ENCODE measurements at places on chromosomes 3 and 15.

DNA sequence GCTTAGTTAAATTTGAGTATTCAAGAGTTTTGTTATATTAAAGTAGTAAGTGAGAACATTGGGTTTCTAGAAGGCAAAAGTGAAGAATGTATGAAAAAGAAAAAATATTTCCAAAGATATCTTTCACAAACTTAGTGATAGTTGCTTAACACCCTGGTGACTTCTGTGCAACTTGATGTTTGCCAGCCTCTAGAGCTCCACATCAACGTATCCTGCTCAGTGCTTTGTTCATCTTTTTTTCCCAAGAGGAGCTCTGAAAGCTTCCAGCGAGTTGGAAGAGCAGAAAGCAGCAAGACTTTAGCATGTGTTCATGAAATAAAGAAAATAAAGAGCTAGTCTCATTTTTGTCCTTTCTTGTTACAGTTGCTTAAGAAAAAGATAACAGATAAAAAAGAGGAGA is 225.5 kb downstream of the GRM7 start:
- no peak for DNase-seq

GRCh38 chr15:68518046-68518445 is 60.7 kb upstream of the CORO2B start:
- no peak for DNase-seq

- DNase-seq, result no peak
Measured at GRCh38 chr3:37862903-37863815, 1.5 kb downstream of the CTDSPL start.

GRCh38 chr15:98324341-98324970 is 323.9 kb upstream of the IGF1R start:
- no peak for DNase-seq

- DNase-seq, result no peak
Measured at GRCh38 chr3:161050935-161051334, 54.2 kb downstream of the B3GALNT1 start.

DNA sequence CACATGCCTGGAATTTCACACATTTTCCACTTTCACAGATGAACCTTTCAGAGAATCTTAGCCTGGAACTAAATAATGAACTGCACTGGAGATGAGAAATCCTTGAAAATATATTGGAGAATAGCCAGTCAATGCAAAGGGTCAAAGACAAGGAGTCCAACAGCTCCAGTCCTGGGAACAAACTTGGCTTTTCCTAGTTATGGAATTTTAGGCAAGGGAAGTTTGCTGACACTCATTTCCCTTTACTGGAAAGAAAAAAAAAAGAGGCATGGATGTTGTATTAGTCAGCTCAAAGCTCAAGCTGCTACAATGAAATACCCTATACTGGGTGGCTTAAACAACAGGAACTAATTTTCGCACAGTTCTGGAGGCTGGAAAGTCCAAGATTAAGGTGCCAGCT is 690.8 kb upstream of the ARPP21 start:
- no peak for DNase-seq

- DNase-seq, result no peak
Measured at GRCh38 chr3:40477666-40478065, 744 bp downstream of the ZNF619 start.

DNA sequence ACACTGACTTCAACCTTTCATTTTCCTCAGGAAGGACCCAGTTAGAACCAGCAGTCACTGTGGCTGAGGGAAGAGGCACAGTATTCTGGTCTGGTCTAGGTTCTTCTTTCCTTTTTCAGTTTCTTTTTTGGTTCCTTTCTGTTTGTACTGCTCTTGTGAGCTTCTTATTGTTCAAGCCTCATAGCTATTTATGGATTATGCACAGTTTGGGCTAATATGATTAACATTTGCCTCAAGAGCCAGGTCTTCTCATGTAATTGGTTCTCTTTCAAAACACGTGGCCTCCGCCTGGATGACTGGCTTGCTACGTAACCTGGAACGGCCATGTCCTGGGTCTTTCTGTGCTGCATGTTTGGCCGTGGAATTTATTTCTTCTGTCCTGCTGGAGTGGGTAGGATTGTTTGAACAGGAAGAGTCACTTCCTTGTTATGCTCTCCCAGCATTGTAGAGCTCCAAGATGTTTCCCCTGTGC is 43.3 kb downstream of the RBMS3 start:
- DNase-seq, result peak; percentile 33

- no peak for DNase-seq
Measured at GRCh38 chr3:27360113-27361078, 8.8 kb downstream of the NEK10 start.

- no peak for DNase-seq
Measured at GRCh38 chr15:88177451-88177850, 79.1 kb downstream of the NTRK3 start.

DNA sequence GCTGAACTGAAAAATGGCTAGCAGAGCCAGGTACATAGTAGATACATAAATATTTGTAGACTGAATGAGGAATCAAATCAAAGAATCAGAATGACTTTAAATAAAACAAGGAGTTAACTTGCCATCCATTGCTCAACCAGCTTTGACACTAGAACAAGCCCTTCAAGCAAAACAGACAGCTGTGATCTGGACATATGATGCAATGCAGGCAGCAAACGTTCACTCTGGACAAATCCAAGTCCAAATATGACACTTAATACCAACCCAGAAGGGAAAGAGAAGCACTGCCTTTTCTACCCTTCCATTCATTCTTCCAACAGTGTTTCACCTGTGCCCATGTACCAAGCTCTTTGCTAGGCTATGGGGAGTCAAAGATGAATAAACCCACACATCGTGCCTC is 4.5 kb downstream of the THRB start:
- DNase-seq, result peak; percentile 47

DNA sequence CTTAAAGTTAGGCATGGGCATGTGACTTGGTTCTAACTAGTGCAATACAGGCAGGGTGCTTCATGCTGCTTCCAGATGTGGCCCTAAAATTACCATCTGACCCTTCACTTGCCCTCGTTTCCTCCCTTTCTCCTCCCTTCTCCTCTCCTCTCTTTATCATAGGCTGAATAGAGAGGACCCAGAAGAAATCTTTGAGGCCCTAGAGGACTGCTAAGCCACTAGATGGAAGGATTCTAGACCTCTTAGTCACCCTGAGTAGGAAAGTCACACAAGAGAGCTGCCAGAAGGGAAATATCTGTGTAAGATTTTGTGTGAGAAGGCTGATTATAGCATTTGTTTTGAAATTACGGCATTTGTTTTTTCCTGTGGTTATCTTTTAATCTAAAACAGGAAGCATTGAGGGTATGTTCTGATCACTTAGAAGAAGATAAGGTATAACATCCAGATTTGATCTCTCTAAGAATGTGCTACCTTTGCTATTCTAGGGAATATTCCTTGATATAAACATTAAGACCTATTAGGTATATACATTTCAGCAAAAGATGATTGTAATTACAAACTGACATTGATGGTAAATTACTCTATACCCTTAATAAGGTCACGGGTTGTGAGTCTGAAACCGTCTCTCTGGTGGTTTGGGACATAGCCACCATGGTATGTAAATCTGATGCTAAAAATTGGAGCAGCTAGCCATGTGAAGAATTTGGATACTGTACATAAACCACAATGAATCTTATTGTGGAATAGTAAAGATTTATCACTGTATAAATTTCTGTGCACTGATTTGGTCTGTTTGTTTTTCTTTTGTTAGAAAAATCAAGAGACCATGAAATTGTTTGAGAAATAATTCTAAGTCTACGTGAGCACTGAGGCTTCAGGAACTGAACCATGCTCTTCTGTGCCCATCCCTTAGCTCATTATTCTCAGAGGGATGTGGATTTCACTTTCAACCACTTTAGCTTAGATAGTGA is 84.1 kb downstream of the TP63 start:
- DNase-seq, result peak; percentile 80

GRCh38 chr15:41511899-41512369 is 1.7 kb downstream of the LTK start:
- DNase-seq, result no peak

DNA sequence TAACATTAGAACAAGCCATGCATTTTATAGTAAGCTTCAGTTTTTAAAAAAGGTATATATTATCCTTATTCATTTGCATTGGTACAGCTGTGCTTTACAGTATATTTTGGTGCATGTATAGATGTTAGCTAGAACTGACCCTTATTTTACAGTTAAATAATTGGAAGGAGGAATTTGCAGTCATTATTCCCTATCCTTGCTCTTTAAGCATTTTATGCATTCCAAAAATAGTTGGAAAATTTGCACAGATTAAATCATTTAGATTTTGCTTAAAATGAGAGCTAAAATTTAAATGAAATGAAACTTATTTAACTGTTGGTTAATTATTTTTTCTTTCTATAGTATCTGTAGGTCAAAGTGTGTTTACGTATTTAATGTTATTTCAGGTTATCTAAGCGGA is 667.1 kb downstream of the NAALADL2 start:
- peak; percentile 53 for DNase-seq

DNA sequence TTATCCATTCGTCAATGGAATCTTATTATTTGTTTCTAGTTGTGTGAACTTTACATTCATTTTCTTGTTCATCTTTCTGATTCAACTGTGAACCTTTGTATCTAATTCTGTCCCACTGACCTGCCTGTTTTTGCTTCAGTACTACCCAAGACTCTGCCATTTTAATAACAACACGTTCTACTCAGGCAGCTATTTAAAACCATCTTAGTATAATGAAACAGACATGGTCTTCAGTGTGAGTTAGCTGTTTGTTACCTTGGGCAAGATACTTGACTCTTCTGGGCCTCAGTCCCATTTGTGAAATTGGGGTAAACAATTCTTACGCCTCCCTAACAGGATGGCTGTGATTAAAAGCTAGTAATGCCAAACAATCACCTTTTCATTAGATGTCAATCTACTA is 1.6 kb downstream of the BTBD1 start:
- no peak for DNase-seq

- DNase-seq, result no peak
Measured at GRCh38 chr3:60703956-60704736, 547.1 kb downstream of the FHIT start.

GRCh38 chr3:129065720-129066073 is 5.1 kb downstream of the GP9 start:
- no peak for DNase-seq

GRCh38 chr15:60731583-60732130 is 252.7 kb upstream of the ICE2 start:
- no peak for DNase-seq

DNA sequence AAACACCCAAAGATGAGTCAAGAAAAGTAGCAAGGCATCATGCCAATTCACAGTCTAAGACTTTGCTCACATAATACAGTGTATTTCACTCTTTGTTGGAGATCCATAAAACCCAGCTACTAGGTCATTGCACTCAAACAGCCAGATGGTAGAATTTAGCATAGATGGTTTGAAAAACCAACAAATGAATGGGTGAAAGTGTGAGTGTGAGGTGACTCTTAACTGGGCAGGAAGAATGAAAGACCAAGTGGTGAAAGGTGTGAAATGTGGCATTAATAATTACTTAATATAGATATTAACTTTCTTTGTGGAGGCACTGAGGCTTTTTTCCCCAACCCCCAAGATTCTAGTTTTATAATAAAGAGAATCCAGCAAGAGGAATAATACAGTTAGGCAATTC is 159.5 kb downstream of the SQOR start:
- DNase-seq, result no peak

- no peak for DNase-seq
Measured at GRCh38 chr3:97278506-97278905, 464.1 kb downstream of the EPHA6 start.

- peak; percentile 87 for DNase-seq
Measured at GRCh38 chr15:81297147-81297572, 26.8 kb downstream of the STARD5 start.

- no peak for DNase-seq
Measured at GRCh38 chr3:138850151-138850550, 15.4 kb upstream of the PIK3CB start.

- DNase-seq, result no peak
Measured at GRCh38 chr3:141305436-141305835, 62.9 kb upstream of the ZBTB38 start.

- peak; percentile 61 for DNase-seq
Measured at GRCh38 chr3:10459954-10460754, 45.2 kb downstream of the ATP2B2 start.

GRCh38 chr3:157127268-157127667 is 32.7 kb downstream of the CCNL1 start:
- no peak for DNase-seq

DNA sequence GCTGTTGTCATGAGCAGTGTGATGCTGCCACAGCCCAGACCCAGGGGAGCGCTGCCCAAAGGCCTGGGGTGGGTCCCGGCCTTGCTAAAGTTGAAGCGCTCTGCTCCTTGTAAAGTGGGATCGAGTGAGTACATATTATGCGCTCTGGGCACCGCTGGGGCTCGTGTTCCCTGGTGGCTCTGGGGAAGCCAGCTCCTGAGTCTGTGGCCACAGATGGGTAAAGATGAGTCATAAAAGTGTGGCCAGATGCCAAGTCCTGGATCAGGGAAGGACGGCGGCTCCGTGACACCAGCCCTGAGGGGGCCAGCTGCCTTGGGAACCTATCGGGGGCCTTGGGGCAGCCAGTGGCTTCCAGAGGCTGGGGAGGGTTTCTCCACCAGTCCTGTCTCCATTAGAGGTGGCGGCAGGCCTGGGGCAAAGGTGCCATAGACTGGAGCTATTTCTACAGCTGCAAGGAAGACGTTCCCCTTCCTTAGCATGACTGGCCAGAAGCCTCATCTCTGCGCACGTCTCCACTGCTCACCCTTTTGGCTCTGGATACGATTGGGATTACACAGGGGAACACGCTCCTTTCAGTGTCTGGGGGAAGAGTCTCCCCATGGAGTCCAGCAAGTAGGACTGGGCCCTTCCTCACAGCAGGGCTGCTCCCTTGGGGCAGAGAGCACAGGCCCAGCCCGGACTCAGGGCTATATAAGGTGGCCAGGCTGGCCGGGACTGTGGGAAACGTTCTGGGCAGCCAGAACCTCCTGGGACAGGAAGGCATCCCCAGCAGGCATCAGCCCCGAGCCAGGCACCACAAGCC is 1.2 kb upstream of the ITIH4 start:
- no peak for DNase-seq

DNA sequence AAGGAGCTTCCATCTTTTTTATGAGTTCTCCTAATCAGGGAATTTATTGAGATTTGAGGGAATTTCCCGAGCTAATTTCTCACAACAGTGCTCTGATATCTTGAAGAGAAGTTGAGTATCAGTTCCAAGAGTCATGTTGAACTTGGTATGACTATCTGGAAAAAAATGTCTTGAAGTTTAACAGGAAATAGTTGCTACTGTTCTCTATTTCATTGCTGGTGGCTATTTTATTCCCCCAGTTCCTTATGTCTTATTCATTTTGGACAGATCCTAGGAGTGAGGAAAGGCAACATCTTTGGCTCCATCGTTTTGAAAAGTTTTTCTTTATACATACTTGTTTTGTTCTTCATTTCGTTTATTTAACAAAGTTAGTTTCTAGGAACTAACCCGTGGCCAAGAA is 307.8 kb upstream of the AGTR1 start:
- DNase-seq, result no peak

DNA sequence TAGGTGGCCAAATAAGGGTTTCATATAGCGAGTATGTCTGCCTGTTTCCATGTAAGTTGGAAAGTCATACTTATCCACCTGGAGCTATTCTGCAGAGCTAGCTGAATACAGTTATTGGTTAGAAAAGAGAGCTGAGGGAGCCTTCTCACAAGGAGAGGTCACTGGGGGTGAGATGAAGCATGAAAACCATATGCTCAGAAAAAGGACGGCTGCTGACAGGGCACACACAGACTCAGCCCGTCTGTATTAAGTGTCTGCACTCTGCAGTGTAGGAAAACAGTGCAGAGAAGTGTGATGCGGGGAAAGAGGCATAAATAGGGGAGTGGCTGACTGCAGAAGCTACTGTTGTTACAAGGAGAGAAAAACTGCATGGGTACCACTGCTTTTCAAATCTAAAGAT is 58.2 kb downstream of the C3orf70 start:
- DNase-seq, result no peak

Measured in trophoblast cell (in vitro differentiated cells and primary cell).